Mesothelial cell of epicardium (in vitro differentiated cells): ENCODE measurements at places on chromosomes 12 and 14.
A peak's percentile ranks its signal among the peaks of the same experiment; 100 is the strongest.

DNA sequence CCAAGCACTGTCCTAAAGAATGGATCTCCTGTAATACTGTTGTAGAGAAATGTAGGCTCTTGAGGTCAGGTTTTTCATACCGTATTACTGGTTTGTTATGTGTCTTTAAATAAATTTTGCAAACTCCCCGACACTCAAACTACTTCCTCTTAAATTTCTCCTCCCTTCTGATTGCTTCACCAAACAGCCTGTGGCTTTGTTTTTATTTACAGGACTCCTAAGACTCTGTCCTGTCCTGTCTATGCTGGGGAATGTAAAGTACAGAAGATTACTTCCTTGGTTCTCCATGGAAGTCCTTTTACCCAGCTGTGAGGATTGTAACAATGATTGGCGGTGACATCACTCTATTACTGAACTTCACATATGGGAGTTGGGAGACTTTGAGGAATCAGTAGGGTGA lies 873.5 kb downstream of the DIO2 start:
- H3K27me3 ChIP-seq = no peaks in the 10 kb centered on the region
- no peak overlapping the region for H3K4me3 ChIP-seq
- H3K36me3 ChIP-seq = no peaks in the 10 kb centered on the region
- DNase-seq = no peak

- DNase-seq = no peak
- H3K27me3 ChIP-seq = no peaks in the 10 kb centered on the region
- H3K27ac ChIP-seq = peak overlapping the region; percentile 59
- no peak overlapping the region for H3K4me3 ChIP-seq
Measured at GRCh38 chr14:75879031-75879430, 102.8 kb downstream of the TGFB3 start.

DNA sequence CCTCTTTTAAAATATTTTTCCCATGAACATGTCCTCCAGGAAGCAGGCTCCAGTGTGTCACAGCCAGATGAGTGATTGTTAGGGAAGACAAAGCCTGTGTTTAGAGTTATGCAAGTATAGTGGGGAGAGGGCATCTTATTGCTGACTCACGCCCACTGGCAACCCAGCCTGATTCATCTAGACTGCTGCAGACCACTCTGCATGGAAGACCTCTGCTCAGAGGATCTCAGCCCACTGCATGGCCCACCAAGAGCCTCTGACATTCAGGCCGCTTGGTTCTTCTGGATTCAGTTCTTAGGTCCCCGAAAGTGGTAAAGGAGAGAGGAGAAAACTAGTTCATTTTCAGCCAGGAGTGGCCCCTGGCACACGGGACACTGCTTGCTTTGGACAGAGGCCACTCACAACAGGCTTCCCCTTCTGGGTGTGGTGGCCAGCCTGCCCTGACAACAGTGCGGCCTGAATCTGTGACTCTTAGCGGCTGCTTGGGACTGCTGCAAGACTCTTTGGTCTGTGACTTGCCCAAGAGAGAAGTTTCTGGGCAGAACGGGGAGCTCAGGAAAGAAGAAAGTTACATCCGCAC lies 266.3 kb downstream of the ZFP36L1 start:
- peaks cover 32% of the 10 kb centered on the region for H3K36me3 ChIP-seq
- peaks cover 38% of the 10 kb centered on the region for H3K4me1 ChIP-seq
- H3K27ac ChIP-seq = peak overlapping the region; percentile 9
- no peaks in the 10 kb centered on the region for H3K27me3 ChIP-seq

DNA sequence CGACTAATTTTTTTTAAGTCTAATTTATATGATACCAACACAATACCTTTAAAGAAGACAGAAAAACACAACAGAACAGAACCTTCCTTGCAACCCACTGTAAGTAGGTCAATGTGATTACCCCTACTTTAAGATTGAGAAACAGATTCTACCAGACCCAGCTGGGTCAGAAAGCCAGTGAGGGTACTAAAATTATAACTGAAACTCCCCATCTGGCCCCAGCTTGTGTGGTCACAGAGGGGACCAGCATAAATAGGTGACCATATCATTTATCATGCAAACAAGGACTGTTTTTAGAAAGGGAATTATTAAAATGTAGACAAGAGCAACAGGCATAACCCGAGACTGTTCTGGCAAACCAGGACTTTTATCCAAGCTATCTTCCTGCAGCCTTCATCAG lies 30.1 kb upstream of the FRMD6 start:
- H3K4me1 ChIP-seq = peaks cover 36% of the 10 kb centered on the region
- no peak overlapping the region for H3K4me3 ChIP-seq
- no peaks in the 10 kb centered on the region for H3K36me3 ChIP-seq
- DNase-seq = no peak
- H3K27ac ChIP-seq = no peak overlapping the region

DNA sequence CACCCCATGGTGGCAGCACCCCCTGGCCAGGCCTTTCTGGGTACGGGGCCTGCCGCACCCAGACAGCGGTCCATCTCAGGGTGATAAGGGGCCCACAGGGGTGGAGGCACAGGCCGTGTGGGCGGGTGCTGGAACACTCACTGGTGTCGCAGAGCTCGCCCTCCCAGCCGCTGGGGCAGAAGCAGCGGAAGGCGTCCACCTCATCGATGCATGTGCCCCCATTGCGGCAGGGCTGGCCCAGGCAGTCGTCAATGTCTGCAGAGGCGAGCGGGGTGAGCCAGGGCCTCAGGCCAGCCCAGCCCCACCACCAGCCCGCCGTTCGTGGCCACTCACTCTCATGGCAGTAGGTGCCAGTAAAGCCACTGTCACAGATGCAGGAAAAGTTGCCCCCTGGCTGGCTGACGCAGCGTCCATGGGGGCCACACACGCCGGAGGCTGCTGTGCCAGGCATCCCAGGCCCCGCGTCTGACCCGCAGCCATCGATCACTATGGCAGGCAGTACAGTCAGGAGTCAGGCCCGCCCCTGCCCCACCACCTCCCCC lies 19.9 kb downstream of the JAG2 start:
- no peaks in the 10 kb centered on the region for H3K36me3 ChIP-seq
- H3K4me1 ChIP-seq = no peaks in the 10 kb centered on the region
- no peak overlapping the region for H3K4me3 ChIP-seq
- H3K27ac ChIP-seq = no peak overlapping the region

- DNase-seq = peak; percentile 69
- H3K36me3 ChIP-seq = no peaks in the 10 kb centered on the region
- H3K4me3 ChIP-seq = no peak overlapping the region
- peaks cover 7% of the 10 kb centered on the region for H3K27me3 ChIP-seq
- peaks cover 12% of the 10 kb centered on the region for H3K4me1 ChIP-seq
- H3K27ac ChIP-seq = no peak overlapping the region
Measured at GRCh38 chr12:31238764-31239387, 87.1 kb downstream of the SINHCAF start.

GRCh38 chr14:68928770-68929550 lies 50.1 kb downstream of the ACTN1 start:
- peaks cover 10% of the 10 kb centered on the region for H3K4me1 ChIP-seq
- H3K36me3 ChIP-seq = peaks cover 13% of the 10 kb centered on the region
- no peak overlapping the region for H3K27ac ChIP-seq
- no peak overlapping the region for H3K4me3 ChIP-seq
- no peaks in the 10 kb centered on the region for H3K27me3 ChIP-seq
- no peak for DNase-seq

DNA sequence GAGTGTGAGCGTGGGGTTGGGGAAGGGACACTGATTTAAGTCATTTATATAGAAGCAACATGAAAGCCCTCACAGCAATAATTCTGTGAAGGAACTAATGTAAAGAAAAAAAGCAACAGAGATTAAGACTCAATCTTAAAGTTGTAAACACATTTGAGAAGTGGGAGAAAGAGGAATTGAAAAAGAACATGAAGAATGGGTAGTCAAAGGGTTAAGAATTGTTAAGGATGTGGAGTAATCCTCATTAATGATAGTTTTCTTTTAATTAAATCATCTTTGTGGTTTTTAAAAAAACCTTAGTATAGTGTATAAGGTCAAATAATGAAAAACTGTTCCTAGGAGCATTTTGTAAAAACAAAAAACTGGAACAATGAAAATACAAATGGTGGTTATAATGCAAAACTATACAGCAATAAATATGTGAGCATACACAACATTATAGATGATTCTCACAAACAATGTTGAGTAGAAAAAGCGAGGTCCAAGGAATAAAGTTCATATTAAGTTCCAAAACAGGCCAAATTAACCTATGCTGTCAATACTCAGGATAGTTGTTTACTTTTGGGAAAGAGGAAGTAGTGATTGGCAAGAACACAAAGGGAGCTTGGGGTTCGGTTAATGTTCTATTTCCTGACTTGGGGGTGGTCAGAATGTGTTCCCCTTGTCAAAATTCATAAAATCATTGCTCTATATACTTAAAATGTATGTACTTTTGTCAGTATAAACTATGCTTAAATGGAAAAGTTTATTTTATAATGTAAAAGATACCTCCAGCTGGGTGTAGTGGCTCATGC lies 120.4 kb upstream of the ATF7IP start:
- peaks cover 15% of the 10 kb centered on the region for H3K36me3 ChIP-seq
- no peak overlapping the region for H3K4me3 ChIP-seq
- H3K4me1 ChIP-seq = peaks cover 12% of the 10 kb centered on the region
- no peaks in the 10 kb centered on the region for H3K27me3 ChIP-seq
- H3K27ac ChIP-seq = peak overlapping the region; percentile 85

GRCh38 chr14:91841065-91841464 lies 26.3 kb downstream of the TC2N start:
- H3K4me3 ChIP-seq = no peak overlapping the region
- H3K36me3 ChIP-seq = no peaks in the 10 kb centered on the region
- peaks cover 2% of the 10 kb centered on the region for H3K4me1 ChIP-seq
- H3K27ac ChIP-seq = no peak overlapping the region
- peaks cover 51% of the 10 kb centered on the region for H3K27me3 ChIP-seq
- no peak for DNase-seq

GRCh38 chr12:65155784-65156183 lies 13.6 kb upstream of the LEMD3 start:
- H3K27me3 ChIP-seq = peaks cover 8% of the 10 kb centered on the region
- H3K27ac ChIP-seq = no peak overlapping the region
- DNase-seq = no peak

DNA sequence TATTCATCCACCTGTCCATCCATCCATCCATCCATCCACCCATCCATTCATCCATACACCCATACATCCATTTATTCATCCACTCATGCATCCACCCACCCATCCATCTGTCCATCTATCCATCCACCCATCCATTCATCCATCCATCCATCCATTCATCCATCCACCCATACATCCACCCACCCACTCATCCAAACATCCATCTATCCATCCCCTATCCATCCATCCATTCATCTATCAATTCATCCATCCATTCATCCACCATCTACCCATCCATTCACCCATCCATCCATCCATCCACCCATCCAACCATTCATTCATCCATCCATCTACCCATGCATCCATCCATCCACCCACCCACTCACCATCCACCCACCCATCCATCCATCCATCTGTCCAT lies 142.6 kb upstream of the SFSWAP start:
- no peak overlapping the region for H3K4me3 ChIP-seq
- no peak for DNase-seq
- no peaks in the 10 kb centered on the region for H3K4me1 ChIP-seq
- peaks cover 61% of the 10 kb centered on the region for H3K27me3 ChIP-seq
- H3K27ac ChIP-seq = no peak overlapping the region

GRCh38 chr12:124148481-124149273 lies 146.2 kb upstream of the RFLNA start:
- no peak for DNase-seq
- H3K4me3 ChIP-seq = peak overlapping the region; percentile 32
- peaks cover 26% of the 10 kb centered on the region for H3K36me3 ChIP-seq
- H3K4me1 ChIP-seq = peaks cover 70% of the 10 kb centered on the region
- no peaks in the 10 kb centered on the region for H3K27me3 ChIP-seq

DNA sequence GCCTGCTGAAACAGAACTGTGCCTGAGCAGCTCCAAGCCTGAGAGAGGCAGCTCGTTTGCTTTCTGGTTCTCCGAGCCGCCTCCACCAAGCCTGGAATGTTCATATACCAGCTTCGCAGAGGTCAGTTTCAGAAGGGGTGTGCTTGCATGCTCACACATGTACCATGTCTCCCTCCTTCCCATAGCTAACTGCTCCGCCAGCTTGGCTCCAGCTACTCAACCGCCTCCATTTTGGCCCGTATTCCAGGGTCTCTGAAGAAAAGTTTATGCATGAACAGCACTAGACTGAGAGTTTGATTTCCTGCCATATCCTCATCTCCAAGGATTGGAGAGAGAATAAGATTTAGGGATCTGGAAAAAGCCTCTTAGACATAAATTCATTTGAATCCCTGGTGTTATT lies 103.7 kb downstream of the SMOC1 start:
- no peaks in the 10 kb centered on the region for H3K36me3 ChIP-seq
- no peak overlapping the region for H3K27ac ChIP-seq

- H3K4me1 ChIP-seq = peaks cover 20% of the 10 kb centered on the region
- no peaks in the 10 kb centered on the region for H3K27me3 ChIP-seq
Measured at GRCh38 chr12:123268850-123269249, 2.8 kb downstream of the CDK2AP1 start.

DNA sequence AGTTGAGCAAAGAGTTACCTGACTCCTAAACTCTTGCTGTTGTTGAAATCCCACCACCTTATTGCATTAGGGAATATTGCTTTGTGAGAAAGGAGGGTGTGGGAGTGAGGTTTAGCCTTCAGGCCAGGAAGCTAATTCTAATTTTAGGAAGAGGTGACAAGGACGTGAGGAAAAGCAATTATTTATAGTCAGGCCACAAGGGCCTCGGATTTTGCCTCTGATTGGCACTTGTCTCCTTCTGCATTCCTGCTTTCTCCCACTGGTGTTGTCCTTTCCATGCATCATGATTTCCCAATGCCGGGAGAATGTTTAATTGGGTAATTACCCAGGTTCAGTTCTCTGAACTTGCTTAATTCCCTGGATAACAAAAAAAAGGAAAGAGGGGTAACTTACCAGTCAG lies 37.9 kb upstream of the SLC38A2 start:
- H3K36me3 ChIP-seq = no peaks in the 10 kb centered on the region
- H3K4me3 ChIP-seq = no peak overlapping the region
- no peaks in the 10 kb centered on the region for H3K27me3 ChIP-seq
- H3K27ac ChIP-seq = no peak overlapping the region

DNA sequence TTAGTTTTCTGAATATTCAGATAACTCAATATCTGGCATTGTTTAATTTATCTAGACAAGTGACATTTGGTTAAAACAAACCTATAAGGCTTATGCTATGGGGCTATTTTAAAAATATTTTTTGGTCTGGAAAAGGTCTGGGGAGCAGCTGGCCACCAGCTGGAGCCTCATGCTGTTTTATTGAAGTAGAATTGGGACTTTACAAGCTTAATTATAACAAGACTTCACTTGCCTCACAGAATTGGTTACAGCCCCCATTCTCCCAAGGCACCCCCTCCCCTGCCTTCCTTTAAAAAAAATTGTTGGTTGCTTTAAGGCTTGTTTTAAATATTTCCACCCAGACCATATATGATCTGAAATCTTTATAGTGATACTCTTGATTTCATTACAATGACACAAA lies 453.9 kb downstream of the ADAMTS20 start:
- no peaks in the 10 kb centered on the region for H3K36me3 ChIP-seq
- DNase-seq = no peak

DNA sequence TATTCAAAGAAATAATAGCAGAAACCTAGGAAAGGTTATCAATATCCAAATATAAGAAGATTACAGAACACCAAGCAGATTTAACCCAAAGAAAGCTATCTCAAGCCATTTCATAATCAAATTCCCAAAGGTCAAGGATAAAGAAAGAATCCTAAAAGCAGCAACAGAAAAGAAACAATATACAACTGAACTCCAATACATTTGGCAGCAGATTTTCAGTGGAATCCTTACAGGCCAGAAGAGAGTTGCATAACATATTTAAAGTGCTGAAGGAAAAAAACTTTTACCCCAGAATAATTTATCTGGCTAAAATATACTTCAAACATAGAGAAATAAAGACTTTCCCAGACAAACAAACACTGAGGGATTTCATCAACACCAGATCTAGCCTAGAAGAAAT lies 54.3 kb downstream of the DENND5B start:
- H3K4me3 ChIP-seq = no peak overlapping the region
- no peak for DNase-seq
- peaks cover 17% of the 10 kb centered on the region for H3K4me1 ChIP-seq
- peak overlapping the region; percentile 14 for H3K27ac ChIP-seq
